ENCODE measurements at places on chromosomes 11 and 22. TPM values are rescaled to one million over a fixed set of nuclear protein-coding genes. Genes with fewer than 3 reads are reported as not detected.

KIRREL3 gene
- total RNA-seq, result 9.8 TPM

MUC6 gene
- 0.01 TPM for total RNA-seq

AMOTL1 gene
- total RNA-seq, result 7.8 TPM

SNX32 gene
- total RNA-seq, result 0.09 TPM

APOL4 gene
- not detected for total RNA-seq

SLC22A9 gene
- not detected for total RNA-seq
